Activated T-helper 1 cell treated with anti-CD3 and anti-CD28 coated beads, Interleukin-2, amount 50 U/mL, for 16 hours (primary cell): ENCODE measurements at places on chromosomes 1 and 21.

DNA sequence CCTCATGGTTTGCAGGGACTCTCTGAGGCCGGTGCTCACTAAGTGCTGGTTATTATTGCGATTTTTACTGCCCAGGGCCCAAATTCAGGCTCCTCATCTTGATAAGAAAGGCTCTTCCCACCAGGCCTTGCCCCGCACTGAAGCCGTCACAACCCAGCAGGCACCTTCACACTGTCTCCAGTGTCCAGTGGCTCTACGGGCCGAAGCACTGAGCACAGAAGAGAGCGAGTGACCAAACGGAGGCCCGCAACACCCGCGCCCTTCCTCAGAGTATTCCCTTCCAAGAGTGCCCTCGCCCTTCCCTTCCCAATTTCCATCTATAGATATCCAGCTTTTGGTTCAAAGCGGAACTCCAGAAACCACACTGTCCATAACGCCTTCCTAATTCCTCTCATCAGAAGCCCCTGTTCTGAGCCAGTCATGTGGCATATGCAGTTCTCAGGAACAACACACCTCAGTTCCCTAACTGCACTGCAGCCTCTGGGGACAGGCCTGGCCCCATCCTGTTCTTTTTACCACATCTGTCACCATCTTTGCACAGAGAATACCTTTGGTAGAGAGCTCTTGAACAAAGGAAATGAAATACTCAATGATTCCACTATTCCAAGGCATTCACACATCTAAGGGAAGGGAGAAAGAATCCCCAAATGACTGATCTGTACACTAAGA, 15.1 kb downstream of the FALEC start:
- DNase-seq = no peak

DNA sequence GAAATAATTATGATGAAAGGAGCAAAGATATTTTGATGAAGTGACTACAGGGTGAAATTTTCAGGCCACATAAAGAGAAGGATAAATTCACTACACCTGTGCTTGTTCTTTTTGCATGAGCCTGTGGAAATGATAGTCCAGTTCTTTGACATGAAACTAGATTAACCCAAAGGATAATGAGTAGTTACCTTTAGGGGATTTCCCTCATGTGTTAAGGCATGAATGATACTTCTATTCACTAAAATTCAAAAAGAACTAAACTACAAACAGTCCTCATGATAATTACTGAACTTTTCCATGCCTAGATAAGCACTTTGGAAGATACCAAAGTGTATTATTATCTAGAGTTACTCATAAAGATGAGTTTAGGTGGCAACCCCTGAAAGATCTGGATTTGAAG, 244.3 kb downstream of the PTPRC start:
- DNase-seq = no peak

- DNase-seq = no peak
Observed at GRCh38 chr1:227869279-227869842, 53.9 kb downstream of the PRSS38 start.

DNA sequence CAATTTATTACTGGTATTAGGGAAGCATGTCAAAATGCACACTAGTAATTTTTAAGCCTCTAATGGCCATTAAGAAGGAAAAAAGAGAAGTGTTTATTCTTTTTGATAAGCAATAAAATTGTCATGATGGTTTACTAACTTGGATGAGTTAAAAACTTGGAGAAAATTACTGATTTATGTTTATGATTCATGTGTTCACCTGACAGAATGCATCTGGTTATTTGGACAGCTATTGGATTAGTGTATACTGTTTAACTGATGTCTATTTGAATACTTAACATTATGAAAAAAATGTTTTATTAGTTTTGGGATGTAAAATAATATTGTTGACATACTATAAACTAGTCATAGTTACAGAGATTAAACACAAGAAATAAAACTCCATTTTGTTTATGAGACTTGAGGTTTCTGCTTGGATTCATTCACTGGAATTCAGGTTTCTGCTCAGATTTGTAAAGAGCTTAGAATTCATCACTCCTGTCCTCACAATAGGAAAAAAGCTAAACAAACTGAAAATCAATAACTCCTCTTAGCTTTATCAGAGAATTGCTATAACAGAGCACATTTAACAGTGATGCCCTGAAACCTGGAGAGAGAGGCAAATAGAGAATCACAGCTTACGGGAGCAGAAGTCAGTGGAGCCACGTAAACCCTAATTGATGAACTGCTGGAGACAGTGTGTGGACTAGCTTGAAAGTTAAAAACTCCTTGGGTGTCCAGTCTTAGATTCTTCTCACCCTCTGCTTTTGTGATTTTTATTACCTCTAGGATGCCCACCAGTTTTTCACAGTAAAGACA, 56.7 kb downstream of the RALGPS2 start:
- DNase-seq = no peak

GRCh38 chr1:219362702-219363101, 189.0 kb downstream of the LYPLAL1 start:
- no peak for DNase-seq

DNA sequence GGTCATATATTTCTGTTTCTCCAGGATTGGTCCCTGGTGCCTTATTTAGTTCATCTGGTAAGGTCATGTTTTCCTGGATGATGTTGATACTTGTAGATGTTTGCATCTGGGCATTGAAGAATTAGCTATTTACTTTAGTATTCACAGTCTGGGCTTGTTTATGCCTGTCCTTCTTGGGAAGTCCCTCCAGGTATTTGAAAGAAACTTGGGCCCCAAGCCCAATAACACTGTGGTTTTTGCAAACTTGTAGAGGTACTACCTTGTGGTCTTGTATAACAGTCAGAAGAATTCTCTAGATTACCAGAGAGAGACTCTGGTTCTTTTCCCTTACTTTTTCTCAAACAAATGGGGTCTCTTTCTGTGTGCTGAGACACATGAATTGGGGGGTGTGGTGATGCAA, 251.4 kb upstream of the B3GALT2 start:
- no peak for DNase-seq

- DNase-seq = no peak
Observed at GRCh38 chr1:67052741-67053534, 1.0 kb downstream of the SLC35D1 start.

DNA sequence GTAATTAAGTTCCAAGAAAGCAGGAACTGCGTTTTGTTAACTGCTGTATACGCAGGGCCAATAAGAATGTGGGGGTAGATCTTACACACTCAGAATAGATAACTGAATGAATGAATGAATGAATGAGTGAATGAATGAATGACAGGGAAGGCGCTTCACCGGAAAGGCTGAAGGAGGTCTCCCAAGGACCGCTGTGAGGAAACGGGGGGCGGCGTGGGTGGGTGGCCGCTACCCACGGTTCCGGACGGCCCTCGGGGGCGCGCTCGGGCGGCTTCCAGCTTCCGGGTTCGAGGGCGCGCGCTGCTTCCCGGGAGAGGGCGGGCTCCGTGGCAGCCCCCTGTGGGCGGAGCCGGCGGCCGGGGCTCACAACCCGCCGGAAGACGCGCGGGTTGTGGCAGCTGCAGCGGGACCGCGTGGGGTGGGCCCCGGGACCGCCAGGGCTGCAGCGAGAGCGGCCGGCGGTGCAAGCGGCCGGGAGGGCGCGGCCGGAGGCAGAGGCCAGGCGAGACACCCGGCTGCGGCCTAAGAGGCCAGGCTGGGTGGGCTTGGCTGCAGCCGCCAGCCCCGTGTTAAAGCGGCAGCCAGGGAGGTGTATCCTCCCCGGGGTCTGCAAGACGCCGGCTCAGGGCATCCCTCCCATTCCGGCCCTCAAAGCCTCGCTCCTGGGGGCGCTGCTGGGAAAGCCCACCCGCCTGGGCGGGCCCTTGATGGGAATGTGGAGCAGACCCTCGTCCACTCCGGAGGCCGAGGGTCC, at the start of gene ZFP69:
Gene ZFP69 (plus strand): TSS at position 367 of the 754 bp plus-strand sequence. CDS start 2,072 bp downstream, outside the sequence.
- DNase-seq = peak; percentile 22

DNA sequence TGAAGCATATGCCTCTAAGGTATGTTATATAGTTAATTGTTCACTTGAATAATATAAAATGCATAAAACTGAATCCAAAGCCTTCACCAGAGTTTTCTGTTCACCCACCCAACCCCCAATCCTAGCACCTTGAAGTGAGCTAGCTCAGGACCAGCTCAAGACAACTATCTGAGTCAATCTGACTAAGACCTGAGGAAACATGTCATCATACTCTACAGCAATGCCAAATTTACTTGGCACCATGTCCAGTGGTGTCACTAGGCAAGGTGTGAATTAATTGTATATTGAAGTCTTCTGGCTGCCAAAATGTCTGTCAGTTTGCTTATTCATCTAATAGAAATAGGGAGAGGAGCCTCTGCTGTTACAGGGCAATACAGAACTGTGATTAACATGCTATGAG, 3.8 kb downstream of the DNASE2B start:
- DNase-seq = no peak

GRCh38 chr1:31573261-31573660, 3.1 kb upstream of the TINAGL1 start:
- no peak for DNase-seq

DNA sequence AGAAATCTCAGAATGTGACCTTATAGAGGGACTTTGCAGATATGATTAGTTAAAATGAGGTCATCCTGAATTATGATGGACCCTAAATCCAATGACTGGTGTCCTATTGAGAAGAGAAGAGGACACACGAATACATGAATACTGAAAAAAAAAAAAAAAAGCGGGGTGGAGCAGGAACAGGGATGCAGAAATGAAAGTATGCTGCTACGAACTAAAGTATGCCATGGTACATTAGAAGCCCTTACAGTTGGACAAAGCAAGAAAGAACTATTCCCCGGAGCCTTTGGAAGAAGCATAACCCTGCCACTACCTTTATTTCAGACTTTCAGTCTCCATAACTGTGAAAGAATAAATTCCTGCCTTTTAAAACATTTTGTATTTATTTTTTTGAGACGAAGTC, 557.9 kb upstream of the NCAM2 start:
- no peak for DNase-seq

GRCh38 chr1:232034556-232034955, 408.0 kb downstream of the DISC1 start:
- no peak for DNase-seq

- no peak for DNase-seq
Observed at GRCh38 chr21:42586406-42586805, 67.0 kb upstream of the PDE9A start.

DNA sequence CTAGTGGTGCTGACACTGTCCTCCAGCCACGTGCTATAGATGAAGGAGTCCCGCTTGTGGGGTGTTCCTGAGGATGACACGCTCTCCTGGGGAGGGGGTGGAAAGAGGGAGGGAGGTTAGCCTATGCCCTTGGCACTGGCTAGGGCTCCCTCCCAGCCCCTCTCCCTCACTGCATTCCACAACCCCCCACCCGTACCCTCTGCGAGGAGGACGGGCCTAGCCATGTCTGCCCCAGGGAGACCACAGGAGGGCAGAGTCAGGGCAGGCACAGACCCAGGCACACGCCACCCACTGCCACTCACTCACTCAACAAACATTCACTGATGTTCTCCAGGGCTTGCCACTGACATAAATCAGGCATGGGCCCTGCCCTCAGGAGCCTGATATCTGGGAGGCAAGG, 70.7 kb downstream of the RAP1GAP start:
- DNase-seq = no peak

DNA sequence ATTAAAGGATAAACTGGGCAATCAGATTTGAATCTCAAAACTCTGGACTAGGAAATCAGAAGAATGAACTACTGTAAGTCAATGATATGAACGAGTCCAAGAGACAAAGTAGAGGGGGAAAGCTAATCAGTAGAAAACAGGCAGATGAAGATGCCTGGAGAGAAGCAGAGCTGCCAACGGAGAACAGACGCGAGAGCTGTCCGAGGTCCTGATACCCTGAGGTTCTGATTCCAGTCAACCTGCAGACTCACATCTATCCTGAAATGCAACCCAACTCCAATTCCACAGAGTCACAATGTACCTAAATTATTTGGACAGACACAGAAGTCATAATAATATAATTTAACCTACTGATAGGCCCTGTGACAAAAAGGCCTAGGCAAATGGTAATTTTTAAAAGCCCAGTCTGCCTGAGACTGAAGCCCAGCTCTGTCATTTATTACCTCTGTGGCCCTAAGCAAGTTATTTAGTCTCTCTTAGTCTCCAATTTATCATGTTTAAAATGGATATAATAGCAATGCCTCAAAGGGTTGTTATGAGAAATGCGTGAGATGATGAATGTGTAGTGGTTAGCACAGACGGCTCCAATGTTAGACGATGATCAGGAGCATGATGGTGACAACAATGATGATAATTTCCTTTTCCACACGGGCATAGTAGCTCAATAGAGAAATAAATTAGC, 33.4 kb downstream of the RGS7 start:
- DNase-seq = no peak

DNA sequence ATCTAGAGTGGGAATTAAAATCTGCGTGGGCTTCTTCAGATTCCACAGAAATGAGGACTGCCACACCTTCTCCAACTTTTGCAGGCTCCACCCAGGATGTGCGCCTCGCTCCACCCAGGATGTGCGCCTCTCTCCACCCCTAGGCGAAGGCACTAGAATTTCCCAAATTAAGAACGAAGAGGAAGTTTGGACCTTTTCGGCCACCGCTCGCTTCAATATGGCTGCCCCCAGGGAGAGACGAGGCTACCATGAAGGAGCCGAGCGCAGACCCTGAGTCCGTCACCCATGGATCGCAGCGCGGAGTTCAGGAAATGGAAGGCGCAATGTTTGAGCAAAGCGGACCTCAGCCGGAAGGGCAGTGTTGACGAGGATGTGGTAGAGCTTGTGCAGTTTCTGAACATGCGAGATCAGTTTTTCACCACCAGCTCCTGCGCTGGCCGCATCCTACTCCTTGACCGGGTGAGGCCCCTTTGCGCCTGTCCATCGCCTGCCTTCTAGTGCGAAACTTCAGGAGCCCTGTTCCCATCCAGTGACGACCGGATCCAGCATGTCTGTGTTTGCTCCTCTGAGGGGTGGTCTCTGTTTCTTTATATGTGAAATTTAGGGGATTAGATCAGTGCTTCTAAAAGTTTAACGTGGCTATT, at the start of the genes CRYZ and TYW3:
Gene CRYZ (minus strand): TSS at position 91 of the 644 bp plus-strand sequence. CDS start 8,229 bp downstream, outside the sequence.
Gene TYW3 (plus strand): TSS at position 193 of the 644 bp plus-strand sequence. CDS start 93 bp downstream, at position 286.
- DNase-seq = peak; percentile 73

DNA sequence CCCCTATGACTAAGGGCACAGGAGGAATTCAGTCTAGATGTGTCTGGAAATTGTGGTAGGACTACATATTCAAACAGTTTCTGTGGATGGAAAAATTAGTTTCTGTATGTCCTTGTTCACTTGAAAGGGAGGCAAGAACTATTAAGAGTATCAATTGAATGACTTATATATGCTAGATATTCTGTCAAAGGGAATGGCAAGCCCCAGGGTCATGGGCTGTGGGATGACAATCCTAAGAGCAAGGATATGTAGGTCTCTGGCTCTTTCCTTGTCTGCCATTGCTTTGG, 383.5 kb upstream of the B3GALT2 start:
- DNase-seq = no peak
